Effector memory CD4-positive, alpha-beta T cell (primary cell): ENCODE measurements at places on chromosomes 11 and 22.

- DNase-seq: peak; percentile 47
Measured at GRCh38 chr22:20509344-20510047, 2.1 kb downstream of the MED15 start.

DNA sequence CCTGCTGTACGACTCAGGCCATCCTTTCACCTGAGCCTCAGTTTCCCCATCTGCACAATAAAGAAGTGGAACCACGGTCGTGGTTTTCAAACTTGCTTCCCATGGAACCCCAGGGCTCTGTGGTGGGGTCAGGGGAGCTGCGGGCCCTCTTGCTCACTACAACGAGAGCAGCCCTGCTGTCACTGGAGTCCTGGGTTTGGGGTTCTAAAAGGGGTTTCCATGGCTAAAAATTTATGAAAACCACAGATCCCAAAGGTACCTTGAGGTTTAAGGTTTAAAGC is 45.4 kb upstream of the CARS1 start:
- DNase-seq: no peak

GRCh38 chr11:62770778-62771143 is 435 bp upstream of the TAF6L start:
- no peak for DNase-seq

DNA sequence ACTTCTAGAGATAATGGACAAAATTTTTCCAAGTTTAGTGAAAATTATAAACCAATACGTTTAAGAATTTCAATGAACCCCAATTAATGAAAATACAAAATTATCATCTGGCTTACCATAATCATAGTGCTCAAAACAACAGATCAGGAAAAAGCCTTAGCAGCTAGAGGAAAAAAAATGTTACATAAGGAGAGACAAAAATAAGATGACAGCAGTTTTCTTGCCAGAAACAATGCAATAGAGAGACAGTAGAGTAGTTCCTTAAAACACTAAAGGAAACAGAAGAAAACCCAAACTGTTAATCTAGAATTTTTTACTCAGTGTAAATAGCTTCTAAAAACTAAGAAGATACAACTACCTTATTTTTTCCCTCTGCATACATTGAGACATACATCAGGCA is 341.7 kb upstream of the CHORDC1 start:
- no peak for DNase-seq

- no peak for DNase-seq
Measured at GRCh38 chr11:119025099-119025473, 5.6 kb downstream of the SLC37A4 start.

DNA sequence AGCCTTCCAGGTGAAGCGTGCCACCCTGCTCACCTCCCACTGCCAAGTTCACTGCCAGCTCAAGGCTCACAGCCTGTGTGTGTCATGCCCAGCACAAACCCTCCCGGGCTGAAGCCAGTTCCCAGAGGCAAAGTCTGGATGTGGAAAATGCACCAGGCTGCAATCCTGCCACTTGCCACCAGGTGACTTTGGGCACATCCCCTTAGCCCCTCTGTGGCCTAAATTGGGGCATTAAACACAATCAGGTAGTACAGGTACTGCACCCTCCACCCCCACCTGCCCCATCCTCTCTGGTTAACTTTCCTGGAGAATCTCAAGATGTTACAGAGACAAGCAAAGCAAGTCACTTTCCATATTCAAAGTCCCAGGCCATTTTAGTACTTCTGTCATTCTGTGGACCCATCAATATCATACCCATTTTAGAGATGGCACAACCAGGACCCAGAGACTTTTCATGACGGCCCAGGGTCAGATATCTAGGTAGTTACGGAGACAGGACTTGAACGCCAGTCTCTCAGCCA is 1.8 kb upstream of the RASD2 start:
- no peak for DNase-seq

DNA sequence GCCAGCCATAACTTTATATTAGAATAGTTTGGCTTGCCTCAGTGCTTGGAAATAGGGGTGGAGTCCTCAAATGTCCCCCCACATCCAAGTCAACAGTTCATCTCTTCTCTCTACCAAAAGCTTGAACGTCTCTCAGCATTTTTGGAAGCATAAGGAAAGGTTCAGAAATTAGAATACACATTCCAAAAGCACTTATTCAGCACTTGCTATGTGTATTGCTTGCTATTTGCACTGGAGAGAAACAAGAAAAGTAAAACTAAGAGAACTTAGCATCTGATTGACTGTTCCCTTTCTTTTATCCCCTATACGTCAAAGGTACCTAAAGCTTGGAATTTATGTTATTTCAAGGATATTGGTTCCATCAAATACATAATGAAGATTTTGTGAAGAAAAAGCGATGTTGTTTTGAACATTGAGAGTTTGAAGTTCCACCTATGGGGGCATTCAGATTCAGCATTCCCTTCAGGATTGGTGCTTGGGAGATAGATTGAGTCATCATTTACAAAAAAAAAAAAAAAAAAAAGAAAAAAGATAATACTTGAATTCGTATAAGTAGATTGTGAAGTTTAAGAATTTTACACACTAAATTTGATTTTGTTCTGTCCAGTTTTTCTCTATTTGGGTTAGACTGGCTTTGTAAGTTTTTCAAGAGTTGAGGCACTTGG is 1.3 kb downstream of the TBRG1 start:
- no peak for DNase-seq

DNA sequence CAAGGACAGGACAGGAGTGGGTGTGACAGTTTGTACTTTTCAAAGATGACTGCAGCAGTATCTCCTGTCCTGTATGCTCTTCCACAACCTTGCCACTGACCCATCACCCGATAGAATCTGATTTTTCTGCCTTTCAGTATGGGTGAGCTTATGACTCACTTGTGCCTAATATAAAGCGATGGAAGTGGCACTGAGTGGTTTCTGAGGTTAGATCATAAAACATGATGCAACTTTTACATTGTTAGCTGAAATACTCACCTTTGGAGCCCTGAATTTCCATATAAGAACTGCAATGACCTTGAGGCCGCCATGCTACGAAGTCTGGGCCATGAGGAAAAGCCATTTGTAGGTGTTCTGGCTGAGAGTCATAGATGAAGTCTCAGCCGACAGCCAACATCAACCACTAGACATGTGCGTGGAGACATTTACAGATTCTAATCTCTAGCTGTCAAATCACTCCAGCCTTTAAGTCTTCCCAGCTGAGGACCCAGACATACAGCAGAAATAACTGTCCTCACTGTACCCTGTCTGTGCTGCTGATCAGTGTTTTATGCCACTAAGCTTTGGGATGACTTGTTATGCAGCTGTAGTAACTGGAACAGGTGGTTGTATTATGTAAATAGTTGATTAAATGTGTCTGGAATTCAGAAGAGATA is 105.9 kb upstream of the ARHGAP20 start:
- DNase-seq: no peak

DNA sequence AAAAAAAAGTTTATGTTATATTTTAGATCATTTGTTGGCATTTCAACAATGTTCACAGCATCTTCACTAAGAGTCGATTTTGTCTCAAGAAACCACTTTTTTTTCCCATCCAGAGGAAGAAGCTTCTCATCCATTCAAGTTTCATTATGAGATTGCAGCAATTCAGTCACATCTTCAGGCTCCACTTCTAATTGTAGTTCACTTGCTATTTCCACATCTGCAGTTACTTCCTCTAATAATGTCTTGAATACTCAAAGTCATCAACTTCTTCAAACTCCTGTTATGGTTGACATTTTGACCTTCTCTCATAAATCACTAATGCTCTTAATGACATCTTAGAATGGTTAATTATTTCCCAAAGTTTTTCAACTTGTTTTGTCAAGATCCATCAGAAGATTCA is 61.3 kb upstream of the CHORDC1 start:
- no peak for DNase-seq

- DNase-seq: no peak
Measured at GRCh38 chr11:92657226-92657625, 312.2 kb upstream of the MTNR1B start.

GRCh38 chr11:708511-708910 is 2.5 kb downstream of the EPS8L2 start:
- no peak for DNase-seq

DNA sequence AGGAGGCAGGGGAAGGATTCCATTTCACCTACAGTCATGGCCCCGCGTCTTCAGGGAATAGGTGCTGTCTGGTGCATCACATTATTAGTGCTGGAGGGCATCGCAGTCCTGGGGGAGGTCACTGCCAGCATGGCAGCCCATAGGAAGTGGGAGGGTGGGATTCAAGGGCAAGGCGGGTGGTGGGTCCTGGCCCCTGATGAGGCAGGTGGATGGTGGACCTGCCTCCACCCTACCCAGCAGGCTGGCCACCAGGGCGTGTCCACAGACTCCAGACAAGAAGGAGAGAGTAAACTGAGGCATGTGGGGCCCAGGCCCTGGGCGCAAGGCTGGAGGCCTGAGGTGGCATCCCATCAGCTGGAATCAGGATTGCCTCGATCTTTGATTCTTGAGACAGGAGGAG is 53.3 kb downstream of the RTN4R start:
- no peak for DNase-seq

DNA sequence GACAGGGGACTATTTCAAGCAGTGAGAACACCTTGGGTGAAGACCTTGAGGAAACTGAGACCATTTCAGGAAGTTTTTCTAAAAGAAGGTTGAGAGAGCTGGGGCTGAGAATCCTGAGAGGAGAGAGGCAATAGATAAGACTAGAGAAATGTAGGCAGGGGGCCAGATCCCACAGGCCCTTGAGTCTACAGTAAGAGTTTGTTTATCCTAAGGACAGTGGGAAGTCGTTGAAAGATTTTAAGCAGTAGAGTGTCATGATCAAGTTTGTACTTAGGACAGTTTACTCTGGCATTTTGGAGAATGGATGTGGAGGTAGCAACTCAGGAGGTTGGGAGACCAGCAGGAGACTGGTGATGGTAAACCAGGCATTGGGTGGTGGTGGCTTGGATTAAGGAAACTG is 17.1 kb downstream of the HSD17B12 start:
- no peak for DNase-seq

GRCh38 chr11:19958204-19958603 is 202.1 kb downstream of the DBX1 start:
- no peak for DNase-seq

GRCh38 chr11:115464269-115464668 is 39.9 kb downstream of the CADM1 start:
- no peak for DNase-seq

GRCh38 chr11:60566776-60567175 is 51.6 kb downstream of the MS4A13 start:
- no peak for DNase-seq

- DNase-seq: no peak
Measured at GRCh38 chr22:42613872-42614301, 796 bp downstream of the POLDIP3 start.

DNA sequence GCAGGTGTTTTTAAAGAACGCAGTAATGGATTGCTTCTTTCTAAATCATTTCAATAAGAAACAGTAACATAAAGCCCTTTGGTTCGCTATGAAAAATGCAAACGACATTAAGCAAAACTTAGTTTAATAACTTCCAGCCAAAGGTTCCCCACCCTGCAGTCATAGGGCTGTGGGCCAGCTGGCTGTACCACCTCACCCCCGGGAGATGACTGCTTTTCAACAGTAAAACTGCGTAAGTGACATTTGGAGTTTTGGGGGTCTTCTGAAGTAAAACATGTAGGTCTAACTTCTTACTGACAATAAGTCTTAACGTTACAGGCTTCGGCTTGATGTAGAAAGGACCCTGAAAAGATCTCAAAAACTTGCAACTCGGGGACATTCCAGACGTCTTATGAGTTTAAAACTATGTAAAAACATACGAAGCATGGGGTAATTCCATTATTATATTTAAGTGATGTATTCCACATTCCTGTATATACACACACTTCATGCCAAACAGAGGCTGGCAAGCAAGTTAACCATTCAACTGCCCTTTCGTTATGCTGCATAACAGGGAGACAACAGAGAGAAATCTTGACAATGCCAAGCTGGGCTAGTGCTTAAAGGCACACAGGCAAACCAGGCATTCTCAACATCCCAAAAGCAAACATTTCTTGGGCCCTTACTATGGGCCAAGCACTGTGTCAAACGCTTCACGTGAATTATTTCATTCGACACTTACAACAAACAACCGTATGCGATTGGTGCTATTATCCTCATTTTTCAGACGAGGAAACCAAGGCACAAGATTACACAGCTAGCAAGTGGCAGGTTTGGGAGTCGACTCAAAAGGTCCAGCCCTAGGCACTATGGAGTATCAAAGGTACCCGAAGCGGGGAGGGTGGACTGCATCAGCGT is 1.2 kb downstream of the MRTFA start:
- DNase-seq: no peak

GRCh38 chr11:126197277-126197939 is 14.0 kb downstream of the RPUSD4 start:
- DNase-seq: no peak

- peak; percentile 87 for DNase-seq
Measured at GRCh38 chr22:31107178-31107893, at the start of gene SELENOM. TSS of gene SELENOM (minus strand) at chr22:31107568. CDS start at chr22:31107505, 63 bp downstream.

GRCh38 chr11:34349882-34350281 is 7.9 kb downstream of the ABTB2 start:
- no peak for DNase-seq

DNA sequence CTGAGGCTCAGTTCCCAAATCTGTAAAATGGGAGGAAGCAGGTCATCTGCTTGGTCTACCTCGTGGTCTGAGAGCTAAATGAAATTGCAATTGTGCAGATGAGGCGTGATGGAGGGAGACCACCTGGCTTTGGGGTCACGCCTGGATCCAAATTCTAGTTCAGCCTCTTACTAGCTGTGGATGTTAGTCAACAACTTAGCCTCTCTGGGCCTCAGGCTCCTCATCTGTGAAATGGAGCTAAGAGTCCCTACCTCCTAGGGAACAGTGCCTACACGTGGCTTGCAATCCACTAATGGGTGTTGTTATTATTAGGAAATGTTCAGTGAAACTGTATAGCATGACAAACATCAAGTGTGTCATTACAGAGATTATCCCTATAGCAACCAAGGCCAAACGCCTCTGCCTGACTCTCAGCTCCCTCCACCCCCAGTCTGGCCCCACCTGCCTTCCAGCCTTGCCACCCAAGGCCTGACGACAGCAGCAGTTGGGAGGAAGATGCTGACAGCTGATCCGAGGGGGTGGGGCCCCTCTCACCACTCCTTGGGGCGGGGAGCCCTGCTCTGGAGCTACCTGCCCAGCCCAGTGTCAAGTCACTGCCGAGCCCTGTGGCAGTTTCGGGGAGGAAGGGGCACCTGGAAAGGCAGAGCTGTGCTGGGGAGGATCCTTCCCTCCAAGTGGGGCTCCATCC is 1.7 kb upstream of the RHOD start:
- no peak for DNase-seq

GRCh38 chr22:36258701-36259614 is 6.0 kb downstream of the APOL1 start:
- DNase-seq: no peak

- no peak for DNase-seq
Measured at GRCh38 chr22:28889478-28890024, 6.2 kb downstream of the ZNRF3 start.

GRCh38 chr11:77083566-77084245 is 16.9 kb downstream of the CAPN5 start:
- DNase-seq: no peak

- peak; percentile 29 for DNase-seq
Measured at GRCh38 chr11:61026121-61027031, 54.9 kb downstream of the CD6 start.

GRCh38 chr11:90908074-90908473 is 685.2 kb upstream of the CHORDC1 start:
- no peak for DNase-seq
